ENCODE measurements at places on chromosomes 11 and 22.
A peak's percentile ranks its signal among the peaks of the same experiment; 100 is the strongest.

DNA sequence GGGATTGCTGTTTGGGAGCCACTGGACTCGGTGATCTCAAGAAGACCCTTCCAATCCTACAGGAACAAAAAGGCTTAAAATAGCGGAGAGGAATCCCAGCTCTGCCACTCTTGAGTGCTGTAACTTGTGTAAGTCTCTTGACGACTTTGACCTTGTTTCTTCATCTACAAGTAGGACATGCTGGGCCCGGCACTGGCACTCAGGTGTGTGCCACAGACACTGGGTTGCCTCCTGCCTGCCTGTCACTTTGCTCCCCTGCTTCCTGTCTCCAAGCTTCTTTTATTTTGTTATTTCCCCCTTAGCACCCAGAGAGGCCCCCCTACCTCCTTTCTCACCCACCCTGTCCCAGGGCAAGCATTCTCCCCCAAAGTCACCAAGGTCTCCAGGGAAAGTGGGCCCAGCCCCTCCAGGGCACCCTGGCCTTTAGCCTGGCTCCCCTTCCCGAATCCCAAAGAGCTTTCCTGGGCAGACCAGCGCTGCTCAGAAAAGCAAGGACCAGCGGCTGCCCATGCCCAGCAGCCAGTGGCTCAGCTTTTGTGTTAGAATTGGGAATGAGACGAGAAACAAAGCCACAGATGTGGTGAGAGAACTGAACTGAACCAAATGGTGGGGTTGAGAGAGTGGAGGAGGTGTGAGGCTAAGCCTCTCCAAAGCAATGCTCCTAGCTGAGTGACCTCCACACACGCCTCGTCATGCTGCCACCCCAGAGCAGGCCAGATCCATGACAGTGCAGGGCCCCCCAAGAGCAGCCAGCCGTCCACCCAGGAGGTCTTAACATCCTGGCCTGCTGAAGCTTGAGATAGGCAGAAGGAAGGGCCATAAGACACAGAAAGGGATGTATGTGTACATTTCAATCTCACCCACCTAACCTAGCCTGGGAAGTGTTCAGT lies 4.5 kb downstream of the TRIM29 start:
- DNase-seq: no peak

- no peak for DNase-seq
Measured at GRCh38 chr11:28323621-28324020, 215.4 kb downstream of the METTL15 start.

- DNase-seq: peak; percentile 36
Measured at GRCh38 chr11:119832202-119832935, 103.4 kb upstream of the NECTIN1 start.

GRCh38 chr11:127376301-127376700 lies 375.7 kb upstream of the KIRREL3 start:
- no peak for DNase-seq

GRCh38 chr11:66999555-66999954 lies 23.4 kb upstream of the SYT12 start:
- no peak for DNase-seq

- peak; percentile 51 for DNase-seq
Measured at GRCh38 chr11:130671801-130672700, 223.6 kb downstream of the ADAMTS15 start.

- DNase-seq: peak; percentile 68
Measured at GRCh38 chr11:76724171-76724768, 53.7 kb upstream of the LRRC32 start.

DNA sequence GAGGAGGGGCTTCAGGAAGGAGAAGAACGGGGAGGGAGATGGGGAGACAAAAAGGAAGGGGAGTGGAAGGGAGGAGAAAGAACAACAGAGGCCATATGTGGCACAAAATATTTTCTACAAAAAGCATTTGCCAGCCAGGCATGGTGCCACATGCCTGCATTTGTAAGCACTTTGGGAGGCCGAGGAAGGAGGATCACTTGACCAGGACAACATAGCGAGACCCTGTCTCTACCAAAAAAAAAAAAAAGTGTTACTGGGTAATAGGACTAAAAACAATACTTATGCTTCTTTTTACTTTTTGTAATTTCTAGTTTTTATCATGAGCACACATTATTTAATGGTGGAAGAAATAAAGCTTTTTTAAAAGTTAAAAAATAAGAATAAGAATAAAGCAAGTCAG lies 5.3 kb downstream of the FAM168A start:
- DNase-seq: no peak

GRCh38 chr22:29625090-29625825 lies 21.8 kb downstream of the NF2 start:
- DNase-seq: peak; percentile 62

- DNase-seq: no peak
Measured at GRCh38 chr11:65340226-65340625, 6.6 kb downstream of the DPF2 start.

DNA sequence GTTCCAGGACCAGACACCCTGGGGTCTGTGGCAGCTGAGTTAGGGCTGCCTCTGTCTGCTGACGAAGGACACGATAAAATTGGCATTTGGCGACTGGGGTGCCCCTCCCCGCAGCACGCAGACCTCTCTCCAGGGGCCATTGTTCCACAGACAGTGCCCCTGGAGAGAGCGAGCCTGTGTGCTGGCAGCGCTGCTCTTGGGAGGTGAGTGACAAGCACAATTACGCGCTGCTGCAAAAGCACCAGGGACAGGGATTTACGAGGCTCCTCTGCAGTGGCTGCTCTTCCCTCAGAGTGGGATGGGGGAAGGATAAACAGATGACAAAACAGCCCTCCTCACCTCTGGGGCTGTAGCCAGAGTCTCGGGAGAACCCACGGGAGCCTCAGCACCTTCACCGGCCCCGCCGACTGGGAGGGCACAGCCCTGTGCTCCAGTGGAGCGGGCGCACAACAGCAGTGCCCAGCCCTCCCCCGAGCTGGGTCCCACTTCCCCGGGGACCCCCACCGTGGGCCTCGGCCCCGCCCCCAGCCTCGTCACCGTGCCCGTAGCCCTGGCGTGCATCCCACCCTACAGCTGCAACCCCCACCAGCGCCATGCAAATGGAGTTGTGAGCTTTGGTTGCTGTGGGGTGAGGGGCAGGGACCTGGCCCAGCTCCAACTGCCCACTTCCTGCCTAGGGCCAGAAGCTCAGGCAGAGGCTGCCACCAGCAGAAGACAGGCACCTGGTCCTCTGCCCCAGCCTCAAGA lies 19.6 kb downstream of the CHID1 start:
- DNase-seq: peak; percentile 33

GRCh38 chr22:21026783-21027692 lies 5.3 kb downstream of the SLC7A4 start:
- DNase-seq: no peak

GRCh38 chr22:46961591-46962295 lies 199.3 kb downstream of the TBC1D22A start:
- DNase-seq: no peak

DNA sequence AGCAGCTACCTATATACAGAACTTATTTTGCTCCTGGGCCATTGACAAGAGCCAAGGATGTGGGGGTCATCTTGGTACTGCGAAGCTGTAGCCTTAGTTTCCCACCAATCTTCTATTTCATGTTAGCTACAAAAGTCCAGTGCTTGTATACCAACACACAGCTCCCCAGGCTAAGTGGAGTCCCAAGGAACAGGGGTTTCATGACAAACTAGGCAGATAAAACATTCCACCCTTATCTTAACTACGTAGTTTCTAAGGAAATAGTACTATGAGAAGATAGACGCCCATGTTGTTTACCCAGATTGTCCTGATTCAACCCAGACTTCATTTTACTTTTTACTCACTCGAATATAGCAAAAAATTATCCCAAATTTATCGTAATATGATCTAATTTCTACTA lies 218.5 kb downstream of the DYNC2H1 start:
- no peak for DNase-seq

- DNase-seq: no peak
Measured at GRCh38 chr11:95070471-95070870, 3.8 kb downstream of the SRSF8 start.

DNA sequence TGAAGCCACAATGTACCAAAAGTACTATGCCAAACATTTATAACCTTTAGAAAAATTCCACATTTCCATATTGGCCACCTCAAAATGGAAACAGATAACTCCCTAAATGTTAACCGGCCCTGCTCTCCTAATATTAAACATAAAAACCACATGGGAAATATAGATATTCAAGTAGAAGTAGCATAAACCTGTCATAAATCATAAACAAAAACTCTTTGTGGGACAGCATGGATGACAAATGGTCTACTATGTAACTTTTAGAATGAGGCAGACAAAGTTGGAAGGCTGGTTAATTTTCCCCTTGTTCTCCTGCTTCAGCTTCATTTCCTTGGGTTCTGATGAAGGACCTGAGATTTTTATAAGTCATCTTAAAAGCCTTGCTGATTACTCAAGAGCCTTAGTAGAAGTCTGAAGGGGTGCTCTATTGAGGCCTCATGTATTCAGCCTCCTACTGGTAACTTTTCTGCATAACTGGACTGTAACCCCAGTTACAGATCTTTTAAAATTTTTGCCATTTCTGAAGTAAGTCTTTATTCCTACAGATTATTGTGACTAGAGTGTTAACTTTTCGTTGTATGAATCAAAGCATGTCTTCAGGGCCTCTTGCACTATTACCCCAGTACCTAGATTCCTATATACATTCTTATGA lies 116.4 kb downstream of the STIM1 start:
- no peak for DNase-seq

GRCh38 chr11:2346586-2347307 lies 30.4 kb upstream of the CD81 start:
- no peak for DNase-seq

- peak; percentile 37 for DNase-seq
Measured at GRCh38 chr22:20741634-20742581, 32.0 kb upstream of the SERPIND1 start.

DNA sequence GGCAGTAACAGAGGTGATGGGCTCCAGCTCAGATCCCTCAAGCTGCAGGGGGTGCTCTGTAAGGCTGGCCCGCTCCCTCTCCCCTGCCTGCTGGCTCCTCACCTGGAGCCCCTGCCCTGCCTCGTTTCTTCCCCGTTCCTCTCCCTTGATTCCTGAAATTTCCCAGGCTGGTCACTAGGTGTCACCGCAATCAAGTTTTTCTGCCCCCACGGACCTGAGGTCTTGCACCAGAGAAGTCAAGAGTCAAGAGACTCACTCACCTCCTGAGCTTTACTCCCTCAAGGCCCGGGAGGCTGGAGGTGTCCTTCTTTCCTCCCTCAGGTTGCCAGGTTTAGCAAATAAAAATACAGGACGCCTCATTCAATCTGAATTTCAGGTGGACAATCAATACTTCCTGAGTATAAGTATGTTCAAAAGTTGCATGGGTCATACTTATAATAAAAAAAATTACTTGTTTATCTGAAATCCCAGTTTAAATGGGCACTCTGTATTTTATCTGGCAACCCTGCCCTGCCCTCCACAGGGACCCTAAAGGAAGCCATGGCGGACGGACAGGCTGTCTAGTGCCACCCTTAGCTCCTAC lies 69.2 kb downstream of the SCUBE1 start:
- peak; percentile 73 for DNase-seq

- DNase-seq: no peak
Measured at GRCh38 chr11:46302866-46303265, 25.4 kb downstream of the CREB3L1 start.

DNA sequence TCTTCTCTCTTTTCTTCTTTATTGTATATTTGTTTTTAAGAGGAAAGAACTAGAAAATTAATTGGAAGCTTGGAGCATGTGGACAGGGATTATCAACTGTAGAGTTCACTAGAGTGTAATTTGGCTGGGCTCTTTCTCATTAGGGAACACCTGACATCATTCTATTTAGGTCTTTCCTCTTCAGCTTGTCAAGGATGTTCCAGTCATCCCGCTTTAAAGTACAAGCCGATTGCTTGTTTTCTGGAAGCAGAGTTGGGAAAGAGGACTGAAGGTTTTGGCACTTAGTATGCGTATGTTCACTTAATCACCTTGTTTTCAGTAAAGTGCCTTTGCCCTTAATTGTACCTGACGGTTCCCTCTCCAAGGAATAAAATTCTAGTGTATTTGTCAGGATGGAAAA lies 111.6 kb downstream of the WNT11 start:
- DNase-seq: no peak

DNA sequence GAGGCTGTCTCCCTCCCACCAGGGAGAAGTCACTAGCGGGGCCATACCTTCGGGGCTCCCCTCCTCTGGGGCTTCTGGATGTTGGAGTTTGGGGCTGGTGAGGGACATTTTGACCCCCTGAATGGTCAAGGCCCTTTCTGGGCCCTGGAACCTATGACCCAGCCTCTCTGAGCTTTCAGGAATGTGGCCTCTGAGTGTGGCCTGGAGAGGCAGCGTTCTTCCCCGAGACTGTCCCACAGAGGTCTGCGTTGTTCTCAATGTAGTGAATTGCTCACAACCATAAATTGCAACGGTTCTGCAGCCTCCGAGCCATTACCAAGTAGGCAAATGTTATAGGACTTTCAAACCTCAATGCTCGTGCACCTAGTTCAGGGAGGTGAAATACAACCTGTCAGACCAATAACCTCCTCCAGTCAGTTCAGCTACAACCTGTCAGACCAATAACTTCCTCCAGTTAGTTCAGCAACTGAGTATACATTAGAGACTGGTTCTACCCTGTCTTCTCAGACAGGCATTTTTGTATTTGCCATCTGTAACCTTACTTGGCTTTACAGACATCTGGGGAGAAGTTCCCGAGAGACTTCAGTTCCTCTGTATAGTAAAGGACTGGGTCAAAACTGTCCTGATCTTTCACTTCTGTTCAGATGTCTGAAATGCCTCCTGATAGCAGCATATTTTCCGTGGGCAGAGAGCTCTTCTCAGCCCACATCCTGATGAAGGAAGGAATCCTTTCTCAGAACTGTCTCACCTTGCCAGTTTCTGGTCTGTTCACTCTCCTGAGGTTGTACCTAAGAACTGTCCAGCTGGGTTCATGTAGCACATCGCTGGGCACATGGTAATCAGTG lies 34.2 kb downstream of the MICAL2 start:
- no peak for DNase-seq
